Pancreas (tissue), 10 donors: ENCODE measurements at places on chromosomes 13 and 19. TPM values are rescaled to one million over a fixed set of nuclear protein-coding genes. Genes with fewer than 3 reads are reported as not detected.
A peak's percentile ranks its signal among the peaks of the same experiment; 100 is the strongest.

DNA sequence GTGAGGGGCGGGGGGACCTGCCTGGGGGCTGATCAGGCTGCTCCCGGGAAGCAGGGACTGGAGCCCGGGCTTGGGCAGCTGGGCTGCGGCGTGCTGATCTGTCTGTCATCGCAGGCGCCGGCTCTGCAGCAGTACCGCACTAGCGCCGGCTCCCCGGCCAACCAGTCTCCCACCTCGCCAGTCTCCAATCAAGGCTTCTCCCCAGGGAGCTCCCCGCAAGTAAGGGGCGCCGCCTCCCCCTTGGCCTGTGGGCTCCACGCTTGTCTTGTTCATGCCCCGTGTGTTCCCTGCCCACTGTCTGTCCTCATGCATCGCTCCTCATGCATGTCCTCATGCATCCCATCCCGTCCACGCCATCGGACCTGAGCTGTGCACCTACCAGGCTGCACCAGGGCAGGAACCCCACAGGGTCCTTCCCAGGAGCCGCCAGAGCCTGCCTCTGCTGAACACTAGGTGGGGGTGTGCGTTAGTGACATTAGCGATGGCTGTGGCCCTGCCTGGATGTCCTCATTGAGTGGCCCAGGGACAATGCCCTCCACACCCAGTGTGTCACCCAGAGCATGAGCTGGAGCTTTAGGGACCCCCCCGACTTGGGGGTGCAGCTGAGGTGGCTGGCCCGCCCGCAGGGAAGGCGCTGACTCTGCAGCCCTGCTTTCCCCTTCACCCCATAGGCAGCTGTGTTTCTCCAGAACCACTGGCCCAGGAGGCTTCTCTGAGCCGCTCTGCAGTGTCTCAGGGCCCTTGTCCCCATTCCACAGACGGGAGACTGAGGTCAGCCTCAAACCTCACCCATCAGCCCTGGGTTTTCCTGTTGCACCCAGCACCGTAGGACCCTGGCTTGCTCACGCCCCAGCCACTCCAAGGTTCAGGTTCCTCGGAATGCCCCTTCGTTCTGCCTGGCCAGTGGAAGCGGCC is 19.5 kb downstream of the COMP start:
- no peak for DNase-seq

DNA sequence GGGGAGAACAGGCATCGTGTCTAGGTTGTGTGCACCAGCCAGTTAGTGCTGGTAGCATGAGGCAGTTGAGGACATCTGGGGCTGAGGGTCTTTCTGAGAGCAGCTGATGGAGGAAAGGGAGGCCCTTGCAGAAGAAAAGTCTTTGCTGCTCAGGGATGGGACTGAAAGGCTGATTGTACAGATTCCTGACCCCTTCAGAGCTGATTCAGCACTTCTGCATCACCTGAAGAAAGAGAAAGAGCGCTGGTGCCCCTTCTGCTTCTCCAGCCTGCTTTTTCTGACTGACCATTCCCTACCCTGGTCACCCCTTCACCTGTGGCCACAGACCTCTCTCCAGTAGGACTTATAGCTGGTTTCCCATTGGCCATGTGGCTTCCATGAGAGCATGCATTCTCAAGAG is 476.2 kb downstream of the TSHZ3 start:
- DNase-seq, result no peak

- no peak for DNase-seq
Measured at GRCh38 chr19:38739440-38740256, 4.6 kb downstream of the CAPN12 start.

The PSG6 gene
- not detected for total RNA-seq

The IZUMO2 gene
- not detected for total RNA-seq

GRCh38 chr19:3370728-3371591 is 4.6 kb downstream of the NFIC start:
- no peak for DNase-seq

The ZNF274 gene
- total RNA-seq, result 7.8 TPM

The ONECUT3 gene
- not detected for total RNA-seq

DNA sequence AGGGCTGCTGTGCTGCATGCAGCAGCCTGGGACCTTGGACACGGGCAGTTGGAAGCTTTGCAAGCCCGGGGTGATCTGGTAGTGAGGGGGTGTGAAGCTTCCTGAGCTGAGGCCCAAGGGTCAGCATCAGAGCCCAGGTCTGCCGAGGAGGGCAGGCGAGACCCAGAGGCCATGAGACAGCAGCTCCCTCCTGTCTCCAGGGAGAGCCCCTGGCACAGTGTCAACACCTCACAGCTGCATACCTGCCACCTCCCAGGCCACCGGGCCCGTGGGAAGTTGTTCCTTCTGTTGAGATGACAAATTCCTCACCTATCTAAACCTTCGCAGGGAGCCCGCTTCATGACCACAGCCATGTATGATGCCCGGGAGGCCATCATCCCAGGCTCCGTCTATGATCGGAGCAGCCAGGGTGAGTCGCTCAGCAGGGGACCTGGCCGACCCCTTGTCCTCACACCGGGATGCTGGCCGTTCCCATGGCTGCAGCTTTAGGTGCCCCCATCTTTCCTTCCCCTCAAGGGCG is 32.1 kb downstream of the CERS1 start:
- peak; percentile 78 for DNase-seq
